Sigmoid colon (tissue), 7 donors: ENCODE measurements at places on chromosomes 7 and 10.

GRCh38 chr10:98255146-98255877 is 12.7 kb downstream of the LOXL4 start:
- DNase-seq: no peak

DNA sequence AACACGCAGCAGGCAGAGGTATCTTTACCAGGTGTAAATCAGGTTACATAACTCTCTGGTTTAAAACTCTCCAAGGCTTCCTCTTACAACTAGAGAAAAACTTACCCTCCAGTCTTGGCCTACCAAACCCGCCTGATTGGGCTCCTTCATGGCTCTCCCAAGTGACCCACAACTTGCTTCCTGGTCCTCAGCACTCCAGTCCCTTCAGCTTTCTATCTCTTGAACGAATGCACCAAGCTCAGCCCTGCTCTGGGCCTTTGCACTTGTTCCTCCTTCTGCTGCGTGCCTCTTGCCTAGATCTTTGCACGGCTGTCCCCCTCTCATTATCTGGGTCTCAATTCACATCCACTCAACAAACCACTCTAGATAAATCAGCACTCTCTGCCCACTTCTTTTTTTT is 32.7 kb upstream of the DLD start:
- DNase-seq: no peak

DNA sequence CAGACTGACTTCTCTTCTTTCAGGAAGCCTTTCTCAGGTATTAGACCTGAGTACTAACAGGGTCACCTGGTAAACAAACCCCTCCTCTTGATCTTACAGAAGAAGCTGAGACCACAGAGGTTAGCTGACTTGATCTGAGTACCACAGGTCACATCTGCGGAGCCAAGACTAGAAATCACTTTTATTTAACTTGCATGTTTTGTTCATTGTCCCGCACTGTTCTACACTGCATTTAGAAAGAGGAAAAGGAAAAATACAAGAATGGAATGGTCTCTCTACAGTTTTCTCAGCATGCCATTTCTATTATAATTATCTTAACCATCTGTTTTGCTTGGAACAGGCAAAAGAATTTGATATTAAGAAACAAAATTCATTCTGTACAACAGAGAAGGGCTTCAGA is 245.6 kb upstream of the ETV1 start:
- no peak for DNase-seq

DNA sequence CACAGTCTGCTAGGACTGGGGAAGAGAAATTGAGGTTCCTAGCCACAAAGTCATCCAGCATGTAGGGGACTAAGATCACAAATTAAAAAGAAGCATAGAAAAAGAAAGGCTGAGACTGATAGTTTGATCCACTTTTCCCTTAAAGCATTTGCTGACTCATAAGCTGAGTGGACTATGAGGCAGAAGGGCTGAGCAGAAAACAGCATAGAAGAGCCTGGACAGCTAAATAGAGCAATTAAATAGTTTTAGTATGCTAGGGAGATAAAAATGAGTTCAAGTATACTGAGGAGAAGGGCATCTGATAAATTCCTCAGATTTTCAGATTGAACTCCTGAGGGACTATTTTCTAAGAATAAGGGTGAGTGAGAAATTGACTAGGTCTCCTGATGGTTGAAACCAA is 155.9 kb upstream of the EGR2 start:
- no peak for DNase-seq

DNA sequence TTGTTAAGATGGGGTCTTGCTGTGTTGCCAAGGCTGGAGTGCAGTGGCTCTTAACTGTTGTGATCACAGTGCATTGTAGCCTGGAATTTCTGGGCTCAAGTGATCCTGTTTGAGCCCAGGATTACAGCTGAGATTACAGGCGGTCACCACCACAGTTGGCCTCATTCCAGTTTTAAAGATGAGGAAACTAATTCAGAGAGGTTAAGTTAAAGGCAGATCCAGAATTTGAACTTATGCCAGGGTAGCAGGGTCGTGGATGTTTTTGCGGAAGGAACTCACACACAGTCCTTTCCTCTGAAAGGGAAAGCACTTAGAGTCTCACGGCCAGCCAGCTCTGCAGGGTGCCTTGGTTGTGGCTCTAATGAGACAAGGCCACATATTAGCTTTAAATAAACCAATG is 84.7 kb downstream of the MMRN2 start:
- no peak for DNase-seq

- DNase-seq: no peak
These were observed 24.8 kb upstream of the FAM171A1 start for GRCh38 chr10:15395935-15396334.

GRCh38 chr7:66150471-66150870 is 35.8 kb downstream of the CRCP start:
- peak; percentile 80 for DNase-seq

DNA sequence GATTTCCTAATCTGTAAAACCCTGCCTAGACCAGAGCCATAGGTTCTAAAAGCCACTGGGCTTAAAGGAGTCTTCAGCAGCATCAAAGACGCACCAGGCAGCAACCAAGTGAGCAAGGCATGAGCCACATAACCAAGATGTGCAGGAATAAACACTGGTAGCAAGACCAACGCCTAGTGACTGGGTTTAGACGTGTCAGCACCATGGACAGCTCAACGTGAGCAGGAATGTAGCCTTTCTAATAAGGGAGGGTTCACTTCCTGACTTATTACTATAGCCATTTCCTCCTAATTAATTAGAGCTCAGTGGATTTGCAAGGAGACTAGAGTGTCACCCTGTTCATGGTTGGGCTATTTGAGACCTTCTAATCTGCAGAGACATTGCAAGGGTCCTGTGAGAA is 223.7 kb downstream of the LHFPL3 start:
- no peak for DNase-seq

DNA sequence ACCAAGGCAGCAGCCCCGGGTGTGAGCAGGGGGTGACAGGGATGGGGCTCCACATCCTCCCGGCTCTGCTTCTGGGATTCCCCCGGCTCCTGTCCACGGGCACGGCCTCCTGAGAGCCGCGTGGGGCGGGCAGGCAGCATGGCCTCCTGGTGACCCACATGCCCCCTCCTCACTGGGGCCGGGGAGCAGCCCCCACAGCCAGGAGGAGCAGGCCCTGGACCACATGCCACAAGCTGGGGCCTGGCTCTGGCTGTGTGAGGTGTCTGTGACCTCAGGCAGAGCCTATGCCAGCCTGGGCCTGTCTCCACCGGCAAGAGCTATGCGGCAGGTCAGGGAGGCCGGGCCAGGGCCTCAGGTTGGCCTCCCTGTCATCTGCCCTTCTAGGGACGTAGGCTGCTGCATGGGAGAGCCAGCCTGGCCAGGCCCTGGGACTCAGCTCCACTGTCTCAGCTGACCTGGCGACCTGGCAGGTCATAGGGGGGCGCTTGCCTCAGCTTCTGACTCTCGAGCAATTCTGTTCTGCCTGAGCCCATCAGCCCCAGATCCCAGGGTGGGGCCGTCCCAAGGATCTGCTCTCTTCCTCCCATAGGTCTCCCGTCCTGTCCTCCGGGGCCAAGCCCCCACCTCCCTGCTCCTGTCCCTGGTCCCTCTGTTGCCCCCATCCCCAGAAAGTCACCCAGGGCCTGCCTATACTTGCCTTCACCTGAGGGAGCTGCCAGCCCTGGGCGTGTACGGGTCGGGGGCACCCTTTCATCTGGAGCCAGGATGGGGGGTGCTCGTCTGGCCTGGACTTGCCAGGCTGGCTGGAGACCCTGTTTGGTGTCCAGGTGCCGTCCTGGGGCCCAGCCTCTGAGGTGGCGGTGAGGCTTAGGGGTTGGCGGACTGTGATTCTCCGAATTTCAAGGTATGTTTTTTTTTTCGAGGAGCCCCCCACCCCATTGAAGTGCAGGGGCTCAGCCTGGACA is 3.9 kb upstream of the TMEM184A start:
- DNase-seq: no peak

GRCh38 chr7:32518534-32519140 is 23.3 kb downstream of the AVL9 start:
- DNase-seq: no peak

- no peak for DNase-seq
These were observed 202.2 kb downstream of the AUTS2 start for GRCh38 chr7:69800495-69800894.

- DNase-seq: peak; percentile 39
These were observed 191.9 kb downstream of the MAD1L1 start for GRCh38 chr7:2040893-2041270.

DNA sequence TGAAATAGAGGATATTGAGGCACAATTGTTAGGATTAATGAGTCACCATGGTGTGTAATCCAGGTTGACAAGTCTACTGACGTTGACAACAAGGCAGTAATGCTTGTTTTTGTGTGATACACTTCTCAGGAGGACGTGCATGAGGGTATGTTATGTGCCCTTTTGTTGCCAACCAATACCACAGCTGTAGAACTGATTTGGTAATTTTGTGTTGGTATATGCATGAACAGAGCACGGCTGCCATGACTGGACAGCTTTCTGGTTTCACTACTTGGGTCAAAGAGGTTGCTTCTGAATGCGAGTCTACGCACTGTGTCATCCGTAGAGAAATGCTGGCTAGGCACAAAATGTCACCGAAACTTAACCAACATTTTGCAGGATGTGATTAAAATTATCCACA is 32.9 kb downstream of the PHTF2 start:
- no peak for DNase-seq

GRCh38 chr10:17225808-17226207 is 2.2 kb upstream of the VIM start:
- DNase-seq: no peak

GRCh38 chr10:51897560-51897959 is 198.2 kb upstream of the CSTF2T start:
- no peak for DNase-seq

GRCh38 chr7:51013861-51014511 is 231.3 kb upstream of the GRB10 start:
- DNase-seq: no peak

GRCh38 chr10:14879124-14879927 is 660 bp downstream of the SUV39H2 start:
- DNase-seq: no peak

DNA sequence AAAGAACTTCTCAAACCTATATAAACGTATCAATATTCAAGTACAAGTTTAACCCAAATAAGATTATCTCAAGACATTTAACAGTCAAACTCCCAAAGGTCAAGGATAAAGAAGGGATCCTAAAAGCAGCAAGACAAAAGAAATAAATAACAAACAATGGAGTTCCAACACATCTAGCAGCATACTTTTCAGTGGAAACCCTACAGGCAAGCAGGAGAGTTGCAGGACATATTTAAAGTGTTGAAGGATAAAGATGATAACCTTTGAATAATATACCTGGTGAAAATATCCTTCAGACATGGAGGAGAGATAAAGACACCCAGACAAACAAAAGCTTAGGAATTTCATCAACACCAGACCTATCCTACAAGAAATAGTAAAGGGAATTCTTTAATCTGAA is 82.8 kb downstream of the TES start:
- no peak for DNase-seq

GRCh38 chr7:33157311-33157710 is 27.9 kb downstream of the BBS9 start:
- DNase-seq: no peak

DNA sequence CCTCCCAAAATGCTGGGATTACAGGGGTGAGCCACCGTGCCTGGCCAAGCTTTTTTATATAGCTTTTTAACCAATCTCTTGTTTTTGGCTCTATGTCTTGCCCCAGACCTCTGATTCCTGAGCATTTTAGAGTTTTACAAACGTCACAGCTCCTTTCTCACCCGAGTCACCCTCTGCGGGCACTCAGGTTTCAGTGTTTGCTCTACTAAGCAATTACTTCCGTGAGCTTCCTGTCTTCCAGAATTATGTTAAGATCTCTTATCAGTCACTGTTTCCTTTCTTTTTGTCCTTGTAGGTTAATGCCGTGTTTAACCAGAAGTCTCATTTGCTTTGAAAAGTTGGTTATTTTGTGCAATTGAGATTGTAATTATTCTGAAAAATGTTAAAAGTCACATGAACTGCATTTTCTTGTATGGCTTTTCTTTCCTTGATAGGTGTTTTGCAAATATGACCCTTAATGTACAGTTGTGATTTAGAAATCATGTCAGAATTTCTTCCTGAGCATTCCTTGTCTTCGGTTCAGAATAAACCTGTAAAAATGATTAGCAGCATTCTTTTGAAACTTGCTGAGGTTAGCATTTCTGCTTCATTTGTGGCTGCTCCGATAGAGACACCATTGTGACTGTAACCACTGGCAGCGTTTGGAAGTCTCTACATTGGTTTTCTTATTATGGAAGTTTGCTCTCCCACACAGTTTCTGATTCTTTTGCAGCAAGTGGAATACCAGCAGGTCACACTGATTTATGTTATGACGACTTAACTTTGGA is 4.5 kb upstream of the HKDC1 start:
- no peak for DNase-seq

- DNase-seq: no peak
These were observed 54.6 kb downstream of the TFAM start for GRCh38 chr10:58439632-58440364.

DNA sequence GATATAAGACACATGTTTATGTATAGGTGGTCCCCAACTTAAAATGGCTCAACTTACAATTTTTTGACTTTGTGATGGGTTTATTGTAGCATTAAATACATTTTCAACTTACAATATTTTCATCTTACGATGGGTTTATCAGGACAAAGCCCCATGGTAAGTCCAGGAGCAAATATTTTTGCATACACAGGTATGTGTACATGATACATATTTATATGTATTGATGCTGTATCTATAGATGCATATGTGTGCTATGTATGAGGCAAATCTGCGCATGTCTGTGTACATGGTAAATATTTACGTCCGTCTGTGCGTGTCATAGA is 664 bp upstream of the UBE3C start:
- DNase-seq: no peak

GRCh38 chr7:21269021-21269420 is 158.9 kb upstream of the SP4 start:
- no peak for DNase-seq

- no peak for DNase-seq
These were observed 328.1 kb downstream of the KCNMA1 start for GRCh38 chr10:77309509-77309908.

GRCh38 chr7:155428171-155428834 is 29.6 kb upstream of the EN2 start:
- DNase-seq: no peak

GRCh38 chr7:117902314-117902889 is 29.2 kb upstream of the CTTNBP2 start:
- no peak for DNase-seq

- no peak for DNase-seq
These were observed 355.9 kb downstream of the KCNMA1 start for GRCh38 chr10:77281719-77282118.

DNA sequence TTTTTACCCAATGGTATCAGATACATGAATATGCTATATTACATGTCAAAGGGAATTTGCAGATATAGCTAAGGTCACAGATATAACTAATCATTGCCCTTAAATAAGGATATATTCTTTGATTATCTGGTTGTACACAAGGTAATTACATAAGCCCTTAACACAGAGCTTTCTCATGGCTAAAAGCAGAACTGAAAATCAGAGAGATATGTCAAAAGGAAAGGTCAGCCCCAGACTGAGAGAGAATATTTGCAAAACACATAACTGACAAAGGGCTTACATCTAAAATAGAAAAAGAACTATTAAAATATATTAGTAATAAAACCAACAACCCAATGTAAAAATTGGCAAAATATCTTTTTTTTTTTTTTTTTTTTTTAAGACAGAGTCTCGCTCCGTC is 1029.5 kb upstream of the LRRN3 start:
- no peak for DNase-seq
